Transverse colon (tissue), 4 donors: ENCODE measurements at places on chromosomes 5 and 9.

GRCh38 chr5:124064956-124065355 is 553.0 kb downstream of the CSNK1G3 start:
- no peak for DNase-seq

- DNase-seq, result no peak
Observed at GRCh38 chr9:14812806-14813205, 90.3 kb upstream of the CER1 start.

- no peak for DNase-seq
Observed at GRCh38 chr5:5572976-5573797, 150.7 kb downstream of the ICE1 start.

GRCh38 chr5:163478126-163478981 is 17.9 kb downstream of the HMMR start:
- no peak for DNase-seq

DNA sequence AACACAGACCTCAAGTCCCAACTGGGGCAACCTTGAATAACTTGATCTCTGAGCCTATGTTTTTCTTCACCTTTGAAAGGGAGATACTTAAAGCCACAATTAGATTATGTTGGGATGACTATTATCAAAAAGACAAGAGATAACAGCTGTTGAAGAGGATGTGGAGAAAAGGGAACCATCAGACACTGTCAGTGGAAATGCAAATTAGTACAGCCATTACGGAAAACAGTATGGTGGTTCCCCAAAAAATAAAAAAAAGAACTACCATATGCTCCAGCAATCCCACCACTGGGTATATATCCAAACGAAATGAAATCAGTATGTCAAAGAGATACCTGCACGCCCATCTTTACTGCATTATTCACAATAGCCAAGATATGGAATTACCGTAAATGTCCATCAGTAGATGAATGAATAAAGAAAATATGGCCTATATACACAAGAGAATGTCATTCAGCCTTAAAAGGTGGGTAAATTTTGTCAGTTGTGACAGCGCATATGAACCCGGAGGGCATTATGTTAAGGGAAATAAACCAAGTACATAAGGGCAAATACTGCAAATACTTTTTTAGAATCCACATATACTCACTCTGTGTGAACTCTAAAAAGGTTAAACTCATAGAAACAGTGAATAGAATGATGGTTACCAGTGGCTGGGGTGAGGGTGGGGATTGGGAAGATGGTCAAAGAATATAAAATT is 12.7 kb downstream of the FAT2 start:
- no peak for DNase-seq

DNA sequence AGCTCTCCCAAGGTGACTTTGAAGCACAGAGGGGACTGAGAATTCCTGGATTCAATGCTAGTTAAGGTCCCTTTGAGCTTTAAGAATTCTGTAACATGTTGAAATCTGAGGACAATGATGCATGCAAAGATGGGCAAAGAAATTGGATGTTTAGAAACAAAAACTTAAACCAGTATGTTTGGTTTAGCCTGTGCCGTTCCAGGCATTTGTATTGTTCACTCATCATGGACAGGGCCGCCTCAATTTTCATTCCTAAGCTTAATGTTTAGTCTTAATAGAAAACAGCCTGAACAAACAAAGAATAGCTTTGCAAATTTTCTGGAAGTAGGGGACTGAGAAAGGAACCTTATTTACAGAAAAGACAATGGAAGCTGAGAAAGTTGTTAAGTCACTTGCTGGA is 267.8 kb downstream of the ARHGEF28 start:
- no peak for DNase-seq

DNA sequence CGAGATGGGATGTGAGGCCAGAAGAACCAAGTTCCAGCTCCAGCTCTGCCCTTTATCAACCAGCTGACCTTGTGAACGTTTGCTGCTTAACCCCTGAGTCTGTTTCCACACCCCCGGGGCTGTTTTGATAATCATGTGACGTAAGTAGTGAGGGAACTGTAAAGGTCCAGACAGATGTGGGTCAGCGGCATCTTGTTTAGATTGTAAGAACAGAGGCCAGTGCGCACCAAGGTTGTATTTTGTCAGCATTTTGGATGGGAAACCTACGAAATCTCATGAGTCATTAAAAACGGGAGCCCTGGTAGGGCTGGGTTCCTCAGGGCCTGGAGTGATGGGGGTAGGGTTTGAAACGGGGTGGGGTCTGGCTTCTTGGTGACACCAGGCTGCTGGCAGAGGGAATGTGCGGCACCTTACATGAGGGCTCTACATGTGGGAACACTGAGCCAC is 13.8 kb upstream of the COL15A1 start:
- DNase-seq, result no peak

- peak; percentile 42 for DNase-seq
Observed at GRCh38 chr9:12784461-12785259, 9.8 kb downstream of the LURAP1L start.

DNA sequence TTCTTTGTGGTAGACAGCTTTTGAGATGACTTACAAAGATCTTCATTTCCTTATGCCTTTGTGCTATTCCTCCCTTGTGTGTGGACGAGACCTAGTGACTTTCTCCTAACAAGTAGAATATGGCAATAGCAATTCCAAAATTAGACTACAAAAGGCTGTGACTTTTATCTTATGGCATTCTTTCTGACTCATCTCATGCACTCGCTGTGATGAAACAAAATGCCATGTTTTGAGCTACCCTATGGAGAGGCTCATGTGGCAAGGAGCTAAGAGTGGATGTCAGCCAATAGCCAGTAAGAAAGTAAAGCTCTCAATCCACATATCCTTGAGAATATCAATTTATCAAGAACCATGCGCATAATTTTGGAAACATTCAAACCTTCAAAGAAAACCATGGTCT is 380.5 kb upstream of the SMC2 start:
- no peak for DNase-seq

GRCh38 chr9:127720031-127720864 is 4.4 kb downstream of the TTC16 start:
- no peak for DNase-seq

DNA sequence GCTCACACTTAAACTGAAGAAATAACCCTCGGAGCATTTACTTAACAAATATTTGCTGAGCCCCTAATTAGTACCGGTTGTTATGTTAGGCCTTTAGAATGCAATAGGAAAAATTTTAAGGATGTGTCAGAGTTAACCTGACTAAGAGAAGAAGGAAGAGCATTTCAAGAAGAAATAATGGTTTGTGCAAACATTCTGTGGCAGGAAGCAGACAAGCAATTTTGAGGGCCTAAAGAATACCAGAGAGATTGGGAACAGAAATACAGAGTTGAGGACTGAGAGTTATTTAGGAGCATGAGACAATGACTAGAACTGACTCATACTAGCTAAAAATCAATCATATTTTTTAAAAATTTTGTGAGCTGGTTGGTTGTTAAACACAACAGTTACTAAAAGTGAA is 218.8 kb downstream of the PRR16 start:
- DNase-seq, result no peak

DNA sequence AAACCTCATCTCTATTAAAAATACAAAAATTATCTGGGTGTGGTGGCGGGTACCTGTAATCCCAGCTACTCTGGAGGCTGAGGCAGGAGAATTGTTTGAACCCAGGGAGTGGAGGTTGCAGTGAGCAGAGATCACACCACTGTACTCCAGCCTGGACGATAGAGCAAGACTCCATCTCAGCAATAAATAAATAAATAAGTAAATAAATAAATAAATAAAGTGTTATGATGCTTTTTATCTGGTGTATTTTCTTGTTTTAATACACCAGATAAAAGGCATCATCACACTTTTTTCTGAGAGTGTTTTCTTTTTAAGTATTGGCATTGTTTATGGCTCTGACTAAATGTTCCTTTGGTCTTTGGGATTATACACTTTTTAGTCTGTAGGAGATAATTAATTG is 24.2 kb upstream of the LECT2 start:
- DNase-seq, result no peak

DNA sequence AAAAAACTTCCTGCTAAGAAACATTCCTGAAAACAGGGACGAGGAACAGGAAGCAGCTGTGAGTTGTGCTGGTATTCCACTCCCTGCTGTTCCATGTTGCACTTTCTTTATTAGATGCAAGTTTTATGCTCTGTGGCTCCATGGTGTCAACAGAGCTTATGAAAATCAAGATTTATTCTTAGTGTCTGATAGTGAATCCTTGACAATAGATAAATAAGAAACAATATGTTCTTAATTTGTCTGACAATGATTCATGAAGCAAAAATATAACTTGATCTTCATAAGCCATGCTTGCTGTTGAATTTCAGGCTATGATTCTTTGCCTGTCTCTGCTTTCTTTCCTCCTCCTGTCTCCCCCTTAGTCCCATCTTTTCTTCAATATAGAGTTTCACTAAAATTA is 119.6 kb downstream of the DROSHA start:
- DNase-seq, result no peak

GRCh38 chr5:155402927-155403640 is 389.5 kb downstream of the KIF4B start:
- DNase-seq, result no peak

GRCh38 chr5:178583279-178583678 is 6.9 kb downstream of the COL23A1 start:
- no peak for DNase-seq

DNA sequence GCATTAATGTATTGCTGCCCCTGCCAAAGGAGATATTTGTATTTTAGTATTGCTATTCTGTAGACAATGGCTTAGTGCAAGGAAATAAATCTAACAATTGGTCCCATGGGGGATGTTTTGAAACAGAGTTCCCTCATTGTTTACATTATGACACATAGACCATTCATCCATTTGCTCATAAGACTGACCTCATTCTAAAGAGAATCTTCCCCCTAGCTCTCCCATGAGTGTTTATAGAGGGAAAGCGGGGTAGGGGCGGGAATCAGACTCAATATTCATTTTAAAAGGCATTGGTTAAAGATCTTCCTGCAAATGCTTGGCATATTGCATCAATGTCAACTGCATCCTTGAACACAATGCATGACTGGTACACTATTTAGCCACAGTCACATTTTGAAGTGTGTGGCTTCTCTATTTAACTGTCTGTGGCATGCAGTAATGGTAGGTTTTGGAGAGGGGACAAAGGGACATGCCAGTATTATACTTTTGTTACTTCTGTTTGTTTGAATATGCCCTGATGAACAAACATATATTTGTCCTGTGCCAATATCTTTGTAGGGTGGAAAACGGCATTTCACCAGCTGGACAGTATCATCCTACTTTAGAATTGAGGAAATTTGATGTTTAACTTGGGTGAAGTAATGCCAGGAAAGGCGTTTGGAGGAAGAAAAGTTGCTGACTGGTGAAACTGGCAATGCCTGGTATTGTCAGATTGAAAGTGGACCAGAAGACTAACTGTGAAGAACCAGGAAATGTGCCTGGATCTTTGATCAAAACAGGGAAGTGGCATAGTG is 84.1 kb upstream of the MEGF10 start:
- no peak for DNase-seq

GRCh38 chr5:75148051-75148450 is 88.6 kb downstream of the ANKRD31 start:
- DNase-seq, result no peak

GRCh38 chr5:154193283-154193682 is 2.8 kb downstream of the GALNT10 start:
- DNase-seq, result no peak

- no peak for DNase-seq
Observed at GRCh38 chr5:177090813-177091212, 4.1 kb downstream of the FGFR4 start.

- no peak for DNase-seq
Observed at GRCh38 chr5:58188262-58188651, 271.6 kb downstream of the PLK2 start.

DNA sequence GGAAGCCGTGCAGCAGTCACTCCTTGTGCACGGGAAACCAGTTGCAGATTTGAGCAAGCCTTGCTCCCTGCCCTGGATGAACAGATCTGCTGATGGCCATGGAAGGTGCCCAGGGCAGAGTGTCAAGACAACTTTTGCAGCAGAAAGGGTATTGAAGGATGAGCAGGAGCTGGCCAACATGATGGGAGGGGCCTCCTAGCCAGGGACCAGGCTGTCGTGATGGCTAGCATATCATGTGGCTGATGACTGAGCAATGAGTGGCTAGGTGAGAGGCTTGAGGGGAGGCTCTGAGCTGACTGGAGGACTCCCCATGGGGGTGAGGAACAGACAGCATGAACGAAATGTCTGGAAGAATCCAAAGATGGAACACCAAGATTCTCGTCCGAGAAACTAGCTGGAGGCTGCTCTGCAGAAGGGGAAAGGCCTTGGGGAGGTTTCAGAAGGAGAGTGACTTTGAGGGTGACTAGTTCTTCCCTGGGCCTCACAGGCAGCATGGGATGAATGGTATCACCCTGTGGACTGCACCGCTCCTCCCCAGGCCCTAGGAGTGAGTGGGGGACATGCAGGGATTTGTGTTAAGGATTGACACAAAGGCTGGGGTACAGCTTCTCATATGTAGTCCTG is 18.5 kb downstream of the PPARGC1B start:
- no peak for DNase-seq

DNA sequence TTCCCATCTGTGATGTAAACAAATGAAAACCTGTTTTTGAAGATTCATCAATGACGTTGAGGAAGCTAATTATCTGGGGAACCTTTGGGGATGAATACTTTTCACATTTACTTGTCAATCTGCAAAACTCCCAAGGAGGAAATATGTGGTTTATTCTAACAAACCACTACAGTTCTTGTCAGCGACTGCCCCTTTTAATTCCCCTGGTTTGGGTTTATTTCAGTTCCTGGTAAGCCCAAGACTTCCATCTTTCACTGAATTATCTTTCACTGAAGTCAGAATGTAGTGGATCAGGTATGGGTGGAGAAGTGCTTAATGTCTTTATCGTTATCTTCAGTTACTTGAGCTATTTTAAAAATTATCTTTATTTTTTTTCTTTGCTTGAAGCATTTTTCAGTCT is 40.2 kb downstream of the TLR4 start:
- DNase-seq, result no peak

DNA sequence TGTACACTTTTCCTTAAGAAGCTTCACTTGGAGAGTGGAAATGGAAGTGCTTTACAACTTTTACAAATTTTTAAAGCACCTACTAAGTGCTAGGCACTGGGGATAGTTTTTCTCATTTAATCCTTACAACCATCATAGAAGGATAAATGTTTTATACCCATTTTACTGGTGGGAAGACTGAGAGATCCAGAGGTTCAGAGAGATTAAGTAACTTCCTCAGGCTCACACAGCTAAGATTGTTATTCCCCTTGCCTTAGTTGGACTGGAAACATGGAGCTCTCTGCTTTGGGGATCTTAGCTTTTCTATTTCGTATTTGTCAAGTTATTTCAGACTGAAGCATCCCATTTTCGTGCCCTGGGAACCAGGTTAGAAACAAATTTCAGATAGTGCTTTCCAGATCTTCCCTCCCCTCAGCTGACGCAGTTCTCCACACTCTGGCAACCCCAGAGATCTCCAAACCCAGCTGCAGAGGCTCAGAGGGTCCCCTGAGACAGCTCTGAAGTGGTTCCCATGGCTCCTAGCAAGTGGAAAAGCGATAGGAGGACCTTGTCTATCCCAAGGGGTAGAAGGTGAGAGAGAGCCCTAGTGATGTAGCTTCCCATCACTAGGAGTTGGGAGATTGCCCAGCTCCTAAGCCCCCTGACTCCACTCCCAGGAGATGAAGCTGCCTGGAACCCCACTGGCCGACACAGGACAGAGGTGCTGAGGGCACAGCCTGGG is 16.2 kb upstream of the GABBR2 start:
- no peak for DNase-seq

GRCh38 chr5:108541836-108542235 is 159.9 kb upstream of the FBXL17 start:
- DNase-seq, result no peak

GRCh38 chr9:3471883-3472282 is 53.9 kb downstream of the RFX3 start:
- no peak for DNase-seq

GRCh38 chr5:122877518-122877917 is 32.1 kb downstream of the SNX24 start:
- no peak for DNase-seq
